ENCODE measurements at places on chromosomes 7 and 10.

DNA sequence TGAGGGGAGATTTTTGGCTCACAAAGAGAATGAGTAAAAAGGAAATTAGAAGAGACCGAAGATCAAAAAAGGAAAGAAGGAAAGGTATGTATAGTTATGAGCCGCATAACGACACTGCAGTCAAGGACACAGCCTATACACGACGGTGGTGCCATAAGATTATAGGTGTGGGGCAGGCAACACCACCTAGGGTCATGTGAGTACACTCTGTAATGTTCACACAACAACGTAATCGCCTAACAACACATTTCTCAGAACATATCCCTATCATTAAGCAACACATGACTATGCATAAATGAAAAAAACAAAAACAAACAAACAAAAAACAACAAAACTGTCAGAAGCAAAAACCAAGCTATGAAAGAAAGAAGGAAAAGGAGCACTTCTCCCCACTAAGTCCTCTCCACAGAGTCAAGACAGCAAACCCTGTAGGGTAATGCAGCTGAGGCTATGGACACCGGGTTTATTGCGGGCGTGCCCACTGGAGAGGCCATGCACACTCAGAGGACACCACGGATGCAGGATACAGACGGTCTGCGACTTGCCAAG is 45.1 kb downstream of the PIP4K2A start:
- ATAC-seq = peak; percentile 34

- ATAC-seq = no peak
Observed at GRCh38 chr7:138434597-138435019, 25.5 kb upstream of the TRIM24 start.

DNA sequence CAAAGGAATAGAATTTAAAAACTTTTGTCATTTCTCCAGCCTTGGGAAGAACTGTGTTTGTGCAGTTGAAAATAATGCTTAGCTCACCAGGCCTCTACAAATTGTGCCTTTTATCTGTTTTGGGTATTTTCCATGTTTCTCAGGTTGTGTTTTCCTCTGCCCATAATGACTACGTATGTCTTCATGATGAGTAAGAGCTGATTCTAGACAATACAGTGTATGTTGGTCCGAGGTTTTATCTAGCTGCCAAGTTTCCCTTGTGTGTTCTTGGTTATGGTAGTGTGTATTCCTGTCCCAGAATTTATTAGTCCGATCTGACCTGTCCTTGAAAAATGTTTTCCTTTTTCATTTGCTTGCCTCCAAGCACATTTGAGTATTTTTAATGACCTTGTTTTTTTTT is 83.7 kb upstream of the GLCCI1 start:
- ATAC-seq = no peak

DNA sequence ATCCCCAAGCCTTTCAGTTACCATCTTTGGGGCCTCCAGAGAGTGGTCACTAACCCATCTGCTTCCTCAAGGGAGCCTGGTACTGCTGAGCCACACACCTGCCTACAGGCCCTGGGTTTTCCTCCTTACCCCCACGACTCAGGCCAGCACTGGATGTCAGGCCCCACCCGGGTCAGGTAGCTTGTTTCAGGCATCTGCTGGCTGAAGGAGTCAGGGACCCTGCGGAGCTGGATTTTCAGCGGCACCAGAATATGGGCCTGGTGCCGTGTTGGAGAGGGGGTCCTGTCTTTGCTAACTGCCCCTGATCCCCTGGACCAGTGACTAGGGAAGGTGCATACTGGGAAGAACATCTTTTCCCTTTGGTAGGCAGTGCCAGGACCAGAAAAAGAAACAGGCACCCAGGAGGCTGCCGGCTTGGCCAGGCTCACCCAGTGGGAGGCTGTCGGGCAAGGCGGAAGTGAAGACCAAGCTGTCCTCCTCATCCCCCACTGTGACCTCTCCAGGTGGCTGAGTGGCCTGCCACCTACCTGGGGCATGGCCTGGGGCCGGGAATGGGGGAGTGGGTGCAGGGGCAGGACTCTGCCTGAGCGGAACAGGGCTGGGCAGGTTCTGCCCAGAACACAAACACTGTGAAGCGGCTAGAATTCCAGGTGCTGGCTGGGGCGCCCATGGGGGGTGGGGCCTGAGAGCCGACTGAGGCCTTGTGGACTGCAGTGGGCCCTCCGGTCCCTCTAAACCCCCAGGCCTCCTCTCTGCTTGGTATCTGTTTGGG is 12.4 kb upstream of the SAMD8 start:
- ATAC-seq = no peak

GRCh38 chr7:103637726-103638125 is 191.7 kb upstream of the SLC26A5 start:
- no peak for ATAC-seq

- ATAC-seq = no peak
Observed at GRCh38 chr7:69277366-69277765, 320.9 kb upstream of the AUTS2 start.

GRCh38 chr7:73988197-73988596 is 39.8 kb upstream of the ELN start:
- ATAC-seq = no peak

- no peak for ATAC-seq
Observed at GRCh38 chr7:25664593-25664992, 436.3 kb upstream of the NPVF start.

- ATAC-seq = no peak
Observed at GRCh38 chr10:36725581-36726520, 399.5 kb upstream of the ANKRD30A start.

- no peak for ATAC-seq
Observed at GRCh38 chr7:139687211-139687954, 90.4 kb downstream of the HIPK2 start.

- no peak for ATAC-seq
Observed at GRCh38 chr7:155464948-155465739, 7.2 kb downstream of the EN2 start.

- ATAC-seq = no peak
Observed at GRCh38 chr10:123496996-123497660, 169.0 kb upstream of the GPR26 start.

DNA sequence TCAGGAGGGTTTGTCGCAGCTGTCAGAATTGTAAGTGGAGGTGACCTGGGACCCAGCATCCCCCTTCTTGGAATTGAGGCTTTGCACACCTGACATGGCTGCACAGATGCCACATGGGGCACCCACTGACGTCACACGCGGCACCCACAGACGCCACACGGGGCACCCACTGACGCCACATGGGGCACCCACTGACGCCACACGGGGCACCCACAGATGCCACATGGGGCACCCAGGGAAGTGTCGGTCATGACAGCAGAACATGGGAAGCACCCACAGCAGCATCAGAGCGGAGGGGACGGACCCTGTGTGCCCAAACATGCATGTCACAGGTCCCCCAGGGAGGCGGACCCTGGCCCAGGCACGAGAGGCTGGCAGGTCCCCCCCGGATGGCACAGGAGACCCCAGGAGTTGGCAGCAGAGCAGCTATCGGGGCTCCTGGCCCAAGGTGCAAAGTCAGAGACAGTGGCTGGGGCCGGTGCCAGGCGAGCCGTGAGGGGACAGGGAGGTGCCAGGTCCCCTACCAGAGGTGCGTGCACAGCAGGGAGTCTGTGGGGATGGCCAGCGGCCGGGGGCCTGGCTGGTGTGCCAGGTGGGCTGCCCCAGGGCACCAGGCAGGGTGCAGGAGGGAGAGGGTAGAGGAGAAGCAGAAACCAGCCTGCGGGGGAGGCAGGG is 21.1 kb downstream of the KNDC1 start:
- ATAC-seq = peak; percentile 17

GRCh38 chr7:726854-727103 is 280 bp downstream of the DNAAF5 start:
- peak; percentile 26 for ATAC-seq

DNA sequence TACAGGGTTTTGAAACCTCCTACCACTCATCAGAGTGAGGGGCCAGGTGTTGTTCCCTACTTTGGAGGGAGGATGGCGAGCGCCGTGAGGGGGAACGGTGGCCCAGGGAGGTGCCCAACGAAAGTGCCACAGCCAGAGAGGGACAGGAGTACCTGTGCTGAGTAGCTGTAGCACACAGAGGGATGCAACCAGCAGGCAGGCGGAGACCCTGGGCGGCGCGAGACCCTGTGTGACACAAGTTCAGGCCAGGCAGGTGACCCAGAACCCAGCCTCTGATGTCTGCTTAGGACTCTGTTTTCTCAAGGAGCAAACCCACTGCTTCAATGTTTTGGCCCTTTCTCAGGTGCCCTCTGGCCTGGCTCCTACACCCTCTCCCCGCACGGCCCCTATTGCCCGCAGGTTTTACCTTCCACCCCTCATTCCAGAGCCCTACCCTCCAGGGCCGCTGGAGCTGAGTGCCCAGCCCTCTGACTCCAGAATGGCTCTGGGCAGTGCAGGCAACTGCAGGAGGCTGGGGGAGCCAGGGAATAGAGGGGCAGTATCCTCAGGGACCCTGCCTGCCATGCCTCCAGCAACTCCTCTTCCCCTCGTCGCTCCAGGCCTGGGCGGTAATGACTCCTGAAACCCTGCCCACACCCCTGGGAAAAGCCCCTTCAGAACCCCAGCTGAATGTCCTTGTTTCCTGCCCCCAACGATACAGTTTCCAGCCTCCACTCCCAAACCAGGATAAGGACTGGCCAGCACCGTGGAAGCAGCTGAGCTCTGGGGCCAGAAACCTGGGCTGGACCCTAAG is 164.1 kb upstream of the RHEB start:
- ATAC-seq = no peak

DNA sequence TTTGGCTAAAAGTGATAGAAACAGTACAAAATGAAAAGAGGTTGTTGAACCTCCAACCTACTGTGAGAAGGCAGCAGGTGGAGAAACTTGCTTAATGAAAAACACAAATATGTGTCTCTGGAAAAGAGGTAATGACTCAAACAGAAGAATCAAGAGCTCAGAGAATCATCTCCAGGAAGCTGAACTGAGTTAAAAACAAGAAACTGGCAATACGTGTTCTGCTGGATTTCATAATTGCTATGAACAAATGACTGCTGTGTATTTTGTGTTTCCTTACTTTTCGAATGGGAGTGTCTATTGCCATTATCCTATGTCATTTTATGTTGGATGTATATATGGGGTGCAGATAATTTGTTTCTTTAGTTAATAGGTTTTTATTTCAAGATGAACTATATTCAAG is 401.1 kb downstream of the DGKB start:
- ATAC-seq = no peak

- ATAC-seq = no peak
Observed at GRCh38 chr10:4851846-4852245, 25.8 kb downstream of the AKR1E2 start.

- no peak for ATAC-seq
Observed at GRCh38 chr7:47535035-47535703, 46.7 kb downstream of the TNS3 start.

- no peak for ATAC-seq
Observed at GRCh38 chr10:133462512-133463305, 9.0 kb downstream of the SCART1 start.

- no peak for ATAC-seq
Observed at GRCh38 chr10:129932751-129933433, 31.2 kb downstream of the EBF3 start.

DNA sequence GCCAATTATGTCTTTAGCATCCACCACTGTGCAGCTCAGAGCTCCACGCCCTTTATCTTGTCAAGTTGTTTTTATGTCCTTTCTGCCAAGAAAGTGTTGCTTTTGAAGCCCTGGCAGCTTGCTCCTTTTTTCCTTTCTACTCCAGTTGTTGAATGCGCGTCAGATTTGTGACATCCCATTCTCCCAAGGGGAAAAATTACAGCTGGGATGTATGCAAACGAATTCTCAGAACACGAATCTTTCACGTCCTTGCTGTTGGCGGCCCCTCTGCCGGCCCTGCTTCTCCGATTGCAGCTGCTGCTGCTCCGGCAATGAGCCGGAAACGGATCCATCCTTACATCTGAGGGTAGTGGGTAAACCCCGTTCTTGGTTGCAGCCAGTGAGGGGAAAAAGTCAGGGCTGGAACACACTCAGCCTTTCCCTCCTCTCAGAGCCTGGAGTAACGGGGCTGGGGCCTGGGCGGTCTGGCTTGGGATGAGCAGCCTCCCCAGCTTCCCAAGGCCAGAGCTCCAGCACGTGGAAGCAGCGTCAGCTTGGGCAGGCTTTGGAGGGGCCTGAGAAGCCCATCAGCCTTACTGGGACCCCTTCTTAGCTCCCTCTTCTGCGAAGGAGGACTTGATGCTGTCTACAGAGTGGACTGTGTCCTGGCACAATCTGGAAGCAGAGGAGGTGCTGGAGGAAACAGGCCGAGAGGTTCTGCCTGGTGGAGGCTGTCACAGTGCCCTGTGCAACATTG is 79.0 kb upstream of the CHST15 start:
- ATAC-seq = no peak

GRCh38 chr10:13633689-13634088 is 46.9 kb downstream of the PRPF18 start:
- ATAC-seq = no peak

DNA sequence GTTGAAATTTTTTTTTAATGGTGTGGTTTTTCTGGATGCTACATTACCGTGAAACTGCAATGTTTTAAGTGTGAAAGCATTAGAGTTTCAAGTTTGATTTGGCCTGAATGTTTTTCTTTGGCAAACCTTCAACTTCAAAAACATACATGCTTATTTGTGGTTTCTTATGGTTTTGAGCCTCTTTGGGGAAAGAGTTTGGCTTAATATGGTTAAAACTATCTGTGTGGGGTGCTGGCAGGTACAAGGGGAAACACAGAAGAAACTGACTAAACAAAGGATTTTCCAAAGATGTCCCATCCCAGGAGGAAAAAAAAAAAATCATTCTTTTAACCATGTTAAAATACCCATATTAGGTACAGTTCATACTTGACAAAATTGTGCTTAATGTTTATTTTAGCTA is 121.1 kb downstream of the HGF start:
- ATAC-seq = no peak

DNA sequence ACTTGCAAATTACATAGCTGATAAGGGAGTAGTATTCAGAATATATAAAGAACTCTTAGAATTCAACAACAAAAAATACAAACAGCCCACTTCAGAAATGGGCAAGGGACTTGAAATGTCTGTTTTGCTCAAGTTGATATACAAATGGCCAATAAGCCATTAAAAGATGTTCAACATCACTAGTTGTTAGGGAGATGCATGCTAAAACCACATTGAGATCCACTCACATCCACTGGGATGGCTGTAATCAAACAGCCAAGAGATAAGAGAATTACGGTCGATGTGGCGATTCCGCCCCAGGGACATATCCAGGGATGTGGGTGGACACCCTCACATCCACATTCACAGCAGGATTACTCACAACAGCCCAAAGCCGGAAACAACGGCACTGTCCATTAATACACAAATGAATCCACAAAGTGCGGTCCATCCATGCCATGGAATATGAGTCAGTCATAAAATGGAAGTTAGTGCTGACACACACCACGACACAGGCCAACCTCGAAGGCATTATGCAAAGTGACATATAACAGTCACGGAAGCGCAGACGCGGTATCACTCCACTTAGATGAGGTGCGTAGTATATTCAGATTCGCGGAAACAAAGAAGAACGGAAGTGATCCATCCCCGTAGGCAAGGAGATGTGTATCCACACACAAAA is 227.8 kb downstream of the DNAJB6 start:
- no peak for ATAC-seq

DNA sequence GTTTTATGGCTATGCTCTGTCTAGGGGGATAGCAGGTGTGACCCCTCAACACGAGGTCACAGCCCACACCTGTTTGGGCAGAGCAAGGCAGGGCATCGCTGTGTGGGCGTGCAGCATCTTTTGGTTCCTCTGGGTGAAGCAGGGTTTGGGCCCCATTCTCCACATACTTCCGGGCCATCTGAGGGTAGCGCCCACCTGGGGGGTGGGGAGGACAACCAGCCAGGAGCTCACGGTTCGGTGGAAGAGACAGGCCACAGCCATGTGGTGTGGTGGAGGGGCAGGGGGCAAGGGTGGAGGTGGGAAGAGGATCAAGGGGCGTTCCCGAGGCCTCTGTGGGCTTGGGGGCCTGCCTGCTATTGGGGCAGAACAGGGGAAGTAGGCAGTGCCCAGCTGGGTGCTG is 2.4 kb downstream of the SH2B2 start:
- ATAC-seq = peak; percentile 44

All from stimulated activated memory B cell treated with anti-CD40 and anti-IgM and Interleukin-4, amounts not matched to agents 10 μg/mL and 1 μg/mL and 100 μg/mL, for 72 hours (primary cell).